ENCODE measurements at places on chromosomes 1 and 21.

DNA sequence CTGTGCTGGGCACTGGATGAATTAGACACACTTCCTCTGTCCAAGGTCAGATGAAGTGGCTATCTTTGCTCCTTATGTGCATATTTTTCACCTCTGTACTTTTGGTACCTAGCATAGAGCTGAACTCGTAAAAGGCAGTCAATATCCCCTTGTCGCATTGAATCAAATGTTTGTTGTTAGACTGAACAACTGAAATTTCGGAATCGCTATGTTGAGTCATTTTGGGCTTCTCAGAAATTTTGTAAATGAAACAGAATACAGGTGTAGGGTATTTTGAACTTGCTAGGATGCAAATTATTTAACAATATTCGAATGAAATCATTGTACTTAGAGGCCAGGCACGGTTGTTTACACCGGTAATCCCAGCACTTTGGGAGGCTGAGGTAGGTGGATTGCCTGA lies 48.0 kb downstream of the PDE4B start:
- DNase-seq = no peak

DNA sequence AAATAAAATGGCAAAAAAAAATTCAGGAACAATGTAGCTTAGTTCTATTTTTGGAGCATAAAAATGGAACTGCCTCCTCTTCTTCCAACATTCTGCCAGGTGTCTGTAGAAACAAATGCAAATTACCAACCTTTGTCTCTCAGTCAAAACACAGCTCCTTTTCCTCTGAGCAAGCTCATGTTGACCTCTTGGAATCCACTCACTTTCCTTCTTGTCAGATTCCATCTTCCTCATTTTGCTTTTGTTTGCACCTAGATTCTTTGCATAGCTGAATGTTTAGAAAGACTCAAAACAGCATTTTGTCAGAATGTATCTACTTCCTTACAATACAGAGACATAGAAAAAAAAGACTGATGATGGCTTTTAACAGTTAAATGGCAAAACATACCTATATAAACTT lies 178.2 kb downstream of the ADGRL2 start:
- DNase-seq = no peak

DNA sequence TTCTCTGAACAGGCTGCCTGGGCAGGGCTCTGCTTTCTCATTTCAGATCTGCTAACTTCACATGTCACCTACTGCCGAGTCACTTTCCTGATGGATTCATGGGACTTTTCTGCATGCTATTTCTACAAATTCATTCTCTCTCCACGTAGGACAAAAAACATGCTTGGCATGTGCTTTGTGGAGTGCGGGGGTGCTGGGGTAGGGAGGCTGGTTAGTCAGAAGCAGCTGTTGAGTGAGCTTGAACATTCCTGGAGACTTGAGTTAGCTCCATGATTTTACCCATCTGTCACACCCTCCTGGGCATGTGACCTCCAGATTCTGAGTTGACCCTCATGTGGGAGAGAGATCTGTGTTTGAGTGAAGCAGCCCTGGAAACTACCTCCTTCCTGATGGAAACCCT lies 71.4 kb downstream of the UCK2 start:
- DNase-seq = peak; percentile 71

DNA sequence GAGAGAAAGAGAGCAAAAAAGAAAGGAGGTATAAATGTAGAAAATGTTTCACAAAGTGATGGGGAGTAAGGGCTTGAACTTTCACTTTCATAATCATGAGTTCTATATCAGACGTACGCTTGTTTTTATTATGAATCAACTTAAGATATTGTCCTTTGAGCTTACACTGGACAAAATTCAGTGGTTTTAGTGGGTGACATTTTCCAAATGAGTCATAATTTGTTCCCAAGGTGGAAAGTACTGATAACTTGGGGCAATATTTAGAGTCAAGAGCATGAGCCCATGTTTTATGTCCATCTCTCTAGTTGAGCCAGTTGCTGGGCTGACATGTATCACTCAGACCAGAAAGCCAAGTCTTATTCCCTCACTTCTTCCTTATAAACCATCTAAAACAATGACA lies 161.6 kb downstream of the CHRM3 start:
- DNase-seq = no peak

DNA sequence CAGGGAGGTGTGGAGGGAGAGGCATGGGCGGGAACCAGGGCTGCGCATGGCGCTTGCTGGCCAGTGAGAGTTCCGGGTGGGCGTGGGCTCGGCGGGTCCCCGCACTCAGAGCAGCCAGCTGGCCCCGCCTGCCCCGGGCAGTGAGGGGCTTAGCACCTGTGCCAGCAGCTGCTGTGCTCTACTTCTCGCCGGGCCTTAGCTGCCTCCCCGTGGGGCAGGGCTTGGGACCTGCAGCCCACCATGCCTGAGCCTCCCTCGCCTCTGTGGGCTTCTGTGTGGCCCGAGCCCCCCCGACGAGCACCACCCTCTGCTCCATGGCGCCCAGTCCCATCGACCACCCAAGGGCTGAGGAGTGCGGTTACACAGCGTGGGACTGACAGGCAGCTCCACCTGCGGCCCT lies 38.6 kb upstream of the WARS2 start:
- no peak for DNase-seq

- no peak for DNase-seq
These were observed 36.5 kb upstream of the KCNJ15 start for GRCh38 chr21:38220270-38220737.

- DNase-seq = no peak
These were observed 43.3 kb downstream of the L1TD1 start for GRCh38 chr1:62237950-62238374.

GRCh38 chr1:52511851-52512615 lies 40.9 kb downstream of the TUT4 start:
- no peak for DNase-seq

DNA sequence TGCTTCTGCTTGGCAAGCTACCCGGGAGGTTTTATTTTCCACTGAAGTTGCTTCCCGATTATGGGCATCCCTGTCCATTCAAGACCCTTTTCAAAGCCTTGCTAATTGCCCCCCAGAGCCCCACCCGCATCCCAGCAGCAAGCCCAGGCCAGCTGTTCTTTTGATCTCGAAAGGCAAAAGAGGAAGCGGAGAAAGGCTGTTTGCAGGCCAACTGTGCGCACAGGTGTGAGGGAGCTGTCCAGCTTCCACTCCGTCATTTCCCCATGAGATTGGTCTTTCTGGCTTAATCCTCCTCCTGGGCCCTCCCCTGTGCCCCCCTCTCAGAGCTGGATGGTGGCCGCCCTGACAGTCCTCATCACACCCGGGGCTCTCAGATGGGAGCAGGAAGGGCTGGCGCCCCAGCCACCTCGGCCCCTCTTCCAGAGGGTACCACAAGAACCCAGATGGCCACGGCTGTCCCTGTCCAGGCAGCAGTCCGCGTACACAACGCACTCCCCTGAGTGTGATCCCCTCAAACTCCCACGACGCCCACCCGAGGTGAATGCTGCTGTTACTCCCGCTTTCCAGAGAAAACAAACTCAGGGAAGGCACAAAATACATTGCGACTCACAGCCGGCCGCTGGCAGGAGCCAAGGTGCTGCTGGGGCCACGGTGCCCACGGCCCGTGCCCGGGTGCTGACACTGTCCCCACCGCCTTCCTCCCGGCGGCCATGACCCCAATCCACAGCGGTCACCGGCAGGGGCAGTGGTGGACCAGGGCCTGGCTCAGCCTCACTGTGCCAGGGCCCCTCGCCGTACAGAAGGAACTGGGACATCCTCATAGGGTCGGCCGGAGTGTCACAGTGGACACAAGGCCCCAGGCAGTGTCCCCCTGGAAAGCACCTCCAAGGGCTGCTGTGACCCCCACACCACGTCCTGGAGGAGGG lies 121.9 kb downstream of the CRYAA start:
- no peak for DNase-seq

GRCh38 chr21:36125512-36126207 lies 9.2 kb upstream of the CBR3 start:
- no peak for DNase-seq

GRCh38 chr1:87956072-87956471 lies 627.4 kb downstream of the LMO4 start:
- peak; percentile 74 for DNase-seq

GRCh38 chr1:17629460-17629859 lies 90.0 kb downstream of the ARHGEF10L start:
- no peak for DNase-seq

- DNase-seq = no peak
These were observed 150.0 kb downstream of the TOMM20 start for GRCh38 chr1:234978397-234979295.

DNA sequence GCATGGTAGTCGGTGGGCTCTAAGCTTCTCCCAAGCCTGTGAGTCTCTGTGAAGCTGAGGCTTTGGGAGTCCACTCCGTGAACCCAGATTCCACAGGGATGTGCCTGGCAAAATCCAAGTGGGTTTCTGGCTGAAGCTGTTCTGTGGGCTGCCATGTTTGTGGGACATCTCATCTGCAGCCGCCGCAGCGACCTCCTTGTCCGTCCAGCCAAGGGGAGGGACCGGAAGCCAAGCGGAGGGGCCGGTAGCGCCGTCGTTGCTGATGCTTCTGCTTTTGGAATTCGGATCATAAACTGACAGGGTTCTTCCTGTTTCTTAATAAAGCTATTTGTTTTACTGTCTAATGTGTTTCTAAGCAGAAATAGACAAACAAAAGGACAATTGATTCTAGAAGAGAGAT lies 13.3 kb downstream of the KIF26B start:
- DNase-seq = no peak

GRCh38 chr1:7223334-7224080 lies 438.3 kb downstream of the CAMTA1 start:
- DNase-seq = no peak

DNA sequence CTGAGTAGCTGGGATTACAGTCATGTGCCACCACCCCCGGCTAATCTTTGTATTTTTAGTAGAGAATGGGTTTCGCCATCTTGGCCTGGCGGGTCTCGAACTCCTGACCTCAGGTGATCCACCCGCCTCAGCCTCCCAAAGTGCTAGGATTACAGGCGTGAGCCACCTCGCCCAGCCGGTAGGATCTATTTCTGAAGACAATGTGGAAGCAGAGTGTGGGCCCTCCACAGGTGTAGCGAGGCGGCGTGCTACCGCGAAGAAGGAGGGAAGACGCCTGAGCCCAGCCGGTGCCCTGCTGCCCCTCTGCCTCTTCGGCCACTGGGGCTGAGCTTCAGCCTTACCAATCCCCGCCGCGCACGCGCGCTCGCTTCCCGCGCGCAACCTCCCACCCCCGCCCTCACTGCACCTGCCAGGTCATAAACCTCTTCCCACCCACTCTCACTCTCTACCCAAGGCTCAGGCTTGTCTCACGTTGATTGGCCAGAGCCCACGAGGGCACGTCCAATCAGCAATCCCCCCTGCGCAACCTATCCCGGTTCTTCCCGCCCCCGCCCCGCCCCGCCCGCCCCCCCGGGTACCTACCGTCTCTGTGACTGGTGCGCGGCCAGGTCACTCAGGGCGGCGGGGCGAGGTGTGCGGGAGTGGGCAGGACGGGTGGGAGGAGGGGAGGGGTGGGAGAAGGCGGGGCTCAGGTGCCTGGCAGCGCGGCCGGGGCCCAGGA lies 409 bp upstream of the HOOK1 start:
- peak; percentile 22 for DNase-seq

GRCh38 chr1:203871114-203871880 lies 9.9 kb downstream of the SNRPE start:
- no peak for DNase-seq

DNA sequence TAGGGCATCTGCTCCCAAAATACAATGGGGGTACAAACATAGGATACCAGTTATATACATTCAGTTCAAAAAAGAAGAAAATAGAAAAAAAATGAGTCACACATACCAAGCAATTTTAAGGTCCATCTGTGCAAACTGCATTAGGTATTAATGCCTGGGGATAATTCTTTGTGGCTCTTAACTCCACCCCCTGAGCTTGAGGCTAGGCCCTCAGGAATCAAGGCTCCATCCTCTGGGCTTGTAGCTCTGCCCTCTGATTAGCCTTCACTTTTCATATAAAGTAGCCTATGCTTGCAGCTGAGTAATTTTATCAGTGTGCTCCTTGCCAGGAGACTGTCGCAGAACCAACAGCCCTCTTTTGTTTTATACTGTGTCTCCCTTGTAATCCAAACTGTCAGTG lies 69.9 kb upstream of the BACE2 start:
- DNase-seq = no peak

DNA sequence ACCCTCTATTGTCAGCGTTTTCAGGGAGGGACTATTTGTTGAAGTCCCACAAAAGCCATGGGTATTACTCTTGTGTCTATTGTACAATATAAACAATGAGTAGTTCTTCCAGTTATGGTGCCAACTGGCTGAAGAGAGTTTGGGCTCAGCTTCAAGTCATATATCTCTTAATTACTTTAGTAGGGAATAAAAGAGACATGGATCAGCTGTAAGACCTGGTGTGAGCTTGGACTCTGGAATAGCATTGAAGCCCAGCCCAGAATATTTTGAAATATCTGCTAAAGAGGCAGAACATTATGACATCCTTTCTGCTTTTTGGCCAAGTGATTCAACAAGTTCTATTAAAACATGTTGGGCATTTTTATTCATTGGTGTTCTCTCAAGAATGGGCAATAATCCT lies 224.9 kb downstream of the BACH1 start:
- DNase-seq = no peak

DNA sequence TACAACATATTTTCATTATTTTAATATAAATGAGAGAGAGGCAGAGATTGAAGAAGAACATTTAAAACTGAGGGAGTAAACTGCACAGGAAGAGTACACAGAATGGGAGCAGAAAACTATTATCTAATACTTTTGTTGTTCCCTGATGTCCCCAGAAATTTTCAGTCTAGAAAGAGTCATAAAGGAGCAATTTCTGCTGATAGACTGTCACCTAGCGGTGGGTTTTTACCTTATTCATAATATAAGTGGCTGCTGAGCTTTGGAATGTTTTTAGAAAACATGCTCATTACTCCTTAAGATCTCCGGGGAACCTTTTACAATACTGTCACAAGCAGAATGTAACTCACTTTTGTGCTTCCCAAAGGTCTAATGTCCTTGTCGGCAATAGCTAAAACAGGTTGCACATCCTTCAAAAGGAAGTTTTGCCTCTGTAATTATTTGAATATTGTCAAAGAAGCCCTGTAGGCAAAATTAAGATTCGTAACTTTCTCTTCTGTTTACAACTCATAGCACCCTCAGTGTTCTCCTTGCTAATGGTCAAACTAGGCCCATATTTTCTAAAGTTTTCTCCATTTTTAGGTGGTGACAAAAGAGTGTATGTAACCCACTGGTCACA lies 4.9 kb upstream of the NPL start:
- no peak for DNase-seq

GRCh38 chr1:95325349-95325748 lies 91.3 kb downstream of the RWDD3 start:
- DNase-seq = no peak

All from thoracic aorta (tissue), 2 donors.